ENCODE measurements at places on chromosomes 12 and 14. TPM values are rescaled to one million over a fixed set of nuclear protein-coding genes. Genes with fewer than 3 reads are reported as not detected.

DNA sequence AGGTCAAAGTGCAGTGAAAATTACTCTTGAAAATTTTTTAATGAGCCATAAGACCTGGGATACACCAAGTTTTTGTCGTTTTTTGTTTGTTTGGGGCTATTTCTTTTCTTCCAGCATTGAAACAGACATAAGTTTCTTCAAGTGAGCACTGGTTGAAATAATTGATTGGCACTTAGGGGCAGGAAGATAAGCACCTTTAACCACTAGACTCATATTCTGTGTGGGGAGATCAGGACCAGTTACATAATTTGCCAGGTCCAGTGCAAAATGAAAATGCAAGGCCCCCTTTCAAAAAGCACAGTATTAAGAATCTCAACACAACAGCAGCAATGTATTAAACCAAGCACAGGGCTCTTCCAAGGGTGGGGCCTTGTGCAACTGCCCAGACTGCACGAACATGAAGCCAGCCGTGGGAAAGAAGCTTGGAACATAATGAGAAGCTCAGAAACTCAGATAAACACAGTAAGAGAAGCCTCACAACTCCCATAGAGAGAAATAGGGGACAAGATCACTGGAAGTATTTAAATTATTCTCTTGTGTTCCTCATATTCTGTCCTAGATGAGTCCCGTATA lies 3.2 kb upstream of the TCP11L2 start:
- H3K4me3 ChIP-seq, result no peak overlapping the region
- peaks cover 23% of the 10 kb centered on the region for H3K4me1 ChIP-seq
- no peak overlapping the region for H3K27ac ChIP-seq
- H3K36me3 ChIP-seq, result no peaks in the 10 kb centered on the region
- no peak for DNase-seq

DNA sequence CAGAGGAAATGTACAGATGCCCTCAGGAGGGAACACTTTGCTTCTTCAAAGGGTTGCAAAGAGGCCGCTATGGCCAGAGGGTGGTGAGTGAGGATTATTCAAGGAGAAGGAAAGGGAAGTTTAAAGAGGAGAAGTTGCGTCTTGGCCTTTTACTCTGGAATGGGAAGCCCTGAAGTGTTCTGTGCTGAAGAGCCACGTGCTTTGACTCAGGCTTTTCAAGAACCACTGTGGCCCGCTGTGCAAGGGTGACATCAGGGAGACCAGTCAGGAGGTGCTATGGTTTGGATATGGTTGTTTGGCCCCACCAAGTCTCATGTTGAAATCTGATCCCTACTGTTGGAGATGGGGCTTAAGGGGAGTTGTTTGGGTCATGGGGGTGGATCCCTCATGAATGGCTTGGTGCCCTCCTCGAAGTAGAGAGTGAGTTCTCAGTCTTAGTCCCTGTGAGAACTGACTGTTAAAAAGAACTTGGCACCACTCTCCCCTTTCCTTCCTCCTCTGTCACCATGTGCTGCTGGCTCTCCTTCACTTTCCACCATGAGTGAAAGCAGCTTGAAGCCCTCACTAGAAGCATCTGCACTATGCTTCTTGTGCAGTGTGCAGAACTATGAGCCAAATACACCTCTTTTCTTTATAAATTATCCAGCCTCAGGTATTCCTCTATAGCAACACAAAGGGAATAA lies 66.1 kb upstream of the DUSP6 start:
- peaks cover 31% of the 10 kb centered on the region for H3K36me3 ChIP-seq
- no peak for DNase-seq
- H3K27me3 ChIP-seq, result no peaks in the 10 kb centered on the region
- H3K4me1 ChIP-seq, result peaks cover 9% of the 10 kb centered on the region

GRCh38 chr14:97251491-97252155 lies 454.4 kb downstream of the VRK1 start:
- peak overlapping the region; percentile 19 for H3K4me3 ChIP-seq
- peak overlapping the region; percentile 0 for H3K27ac ChIP-seq
- H3K4me1 ChIP-seq, result peaks cover 34% of the 10 kb centered on the region
- no peaks in the 10 kb centered on the region for H3K36me3 ChIP-seq
- no peak for DNase-seq

GRCh38 chr12:102067574-102068258 lies 5.9 kb upstream of the WASHC3 start:
- peaks cover 1% of the 10 kb centered on the region for H3K27me3 ChIP-seq
- peaks cover 4% of the 10 kb centered on the region for H3K36me3 ChIP-seq

GRCh38 chr14:75312341-75312740 lies 33.7 kb downstream of the FOS start:
- H3K27ac ChIP-seq, result no peak overlapping the region
- peaks cover 17% of the 10 kb centered on the region for H3K4me1 ChIP-seq
- no peak for DNase-seq
- no peak overlapping the region for H3K4me3 ChIP-seq
- H3K36me3 ChIP-seq, result no peaks in the 10 kb centered on the region
- H3K27me3 ChIP-seq, result peaks cover 1% of the 10 kb centered on the region

DNA sequence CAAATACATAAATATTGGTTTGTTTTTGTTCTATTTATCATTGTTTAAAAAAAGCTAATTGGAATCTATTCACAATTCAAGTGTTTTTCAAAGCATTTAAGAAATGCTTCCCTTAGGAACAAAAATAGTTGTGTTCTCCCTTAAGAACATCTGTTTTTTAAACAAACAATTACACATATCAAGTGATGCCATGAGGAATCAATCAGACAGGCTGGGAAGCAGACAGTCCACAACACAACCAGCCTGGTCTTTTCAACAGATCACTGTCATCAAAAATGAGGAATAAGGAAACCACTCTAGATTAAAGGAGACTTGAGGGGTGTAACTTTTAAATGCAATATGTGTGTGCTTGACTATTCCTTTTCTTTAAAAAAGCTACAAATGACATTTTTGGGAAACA lies 25.5 kb downstream of the GALC start:
- no peak for DNase-seq
- no peaks in the 10 kb centered on the region for H3K27me3 ChIP-seq
- no peak overlapping the region for H3K4me3 ChIP-seq
- peaks cover 4% of the 10 kb centered on the region for H3K4me1 ChIP-seq
- H3K27ac ChIP-seq, result no peak overlapping the region
- H3K36me3 ChIP-seq, result peaks cover 42% of the 10 kb centered on the region

ETFBKMT gene
- total RNA-seq, result 1.6 TPM

RBP5 gene
- total RNA-seq, result 0.58 TPM

GLI1 gene
- 0.54 TPM for total RNA-seq

CLEC1A gene
- total RNA-seq, result not detected
